Adipose tissue (tissue), 3 donors: ENCODE measurements at places on chromosomes 1 and 21. TPM values are rescaled to one million over a fixed set of nuclear protein-coding genes. Genes with fewer than 3 reads are reported as not detected.

Gene SV2A
- 0.45 TPM for polyA plus RNA-seq

Gene MAP7D1
- 19.9 TPM for polyA plus RNA-seq

Gene CNN3
- 151 TPM for polyA plus RNA-seq

Gene GBP1
- polyA plus RNA-seq = 34.7 TPM

Gene ANKRD34A
- polyA plus RNA-seq = 0.21 TPM

Gene CHD5
- polyA plus RNA-seq = 0.11 TPM
